ENCODE measurements at places on chromosomes 3 and 15. TPM values are rescaled to one million over a fixed set of nuclear protein-coding genes. Genes with fewer than 3 reads are reported as not detected.

Gene ESYT3
- total RNA-seq: not detected

Gene RBP2
- not detected for total RNA-seq

Gene PDCD10
- 56.5 TPM for total RNA-seq

Gene PRC1
- 178 TPM for total RNA-seq

Gene TEX55
- total RNA-seq: not detected

Gene TIGIT
- not detected for total RNA-seq

Gene SUCNR1
- total RNA-seq: under 0.01 TPM

Gene LRRC15
- not detected for total RNA-seq

Gene ANKUB1
- total RNA-seq: not detected

Gene NRG4
- total RNA-seq: not detected

Gene FETUB
- not detected for total RNA-seq

Gene ADAMTS9
- 64.8 TPM for total RNA-seq

Gene GRK7
- total RNA-seq: under 0.01 TPM

Gene LRRN1
- total RNA-seq: not detected

Gene KCNMB2
- not detected for total RNA-seq

Gene SEMA3B
- total RNA-seq: 0.49 TPM

Gene SLC35G2
- 16.8 TPM for total RNA-seq

Gene KCNAB1
- total RNA-seq: 0.13 TPM

Gene COL6A5
- total RNA-seq: not detected

Gene CSPG4
- total RNA-seq: 4.7 TPM

Gene DCLK3
- under 0.01 TPM for total RNA-seq

Gene CACNA2D3
- total RNA-seq: not detected

Gene EPHB3
- total RNA-seq: under 0.01 TPM

Gene ZNF80
- not detected for total RNA-seq

Gene ATP8B4
- total RNA-seq: not detected

Gene BNC1
- total RNA-seq: 0.49 TPM

Gene P3H2
- 18.1 TPM for total RNA-seq

Gene PP2D1
- not detected for total RNA-seq

Gene PAK6
- total RNA-seq: not detected

Gene MED12L
- total RNA-seq: under 0.01 TPM

Gene C3orf85
- total RNA-seq: not detected

Gene CASR
- total RNA-seq: not detected

Gene A4GNT
- not detected for total RNA-seq

Gene TMEM40
- under 0.01 TPM for total RNA-seq

Gene PATL2
- 0.16 TPM for total RNA-seq

Gene LYZL4
- total RNA-seq: not detected

Gene TMEM42
- 9.4 TPM for total RNA-seq

Gene GXYLT2
- total RNA-seq: under 0.01 TPM

Gene PRTG
- total RNA-seq: 3.9 TPM

Gene TNK2
- 23.9 TPM for total RNA-seq

Gene ARL14
- total RNA-seq: not detected

Gene RASL12
- not detected for total RNA-seq

Gene TRIM42
- not detected for total RNA-seq

Gene CHRNA3
- not detected for total RNA-seq

Gene OR5K2
- not detected for total RNA-seq

Gene DLEC1
- under 0.01 TPM for total RNA-seq

Gene SAMD7
- not detected for total RNA-seq

Gene MPI
- total RNA-seq: 54.6 TPM

Gene SPINK8
- total RNA-seq: not detected

Gene MAP1A
- total RNA-seq: 0.32 TPM

Gene RFT1
- 7.8 TPM for total RNA-seq

Gene GOLGA6L22
- not detected for total RNA-seq

Gene BTLA
- under 0.01 TPM for total RNA-seq

Gene SLC2A2
- total RNA-seq: not detected
